Right hindlimb (tissue), 1 donor: ENCODE measurements at places on chromosomes 13 and 19.

DNA sequence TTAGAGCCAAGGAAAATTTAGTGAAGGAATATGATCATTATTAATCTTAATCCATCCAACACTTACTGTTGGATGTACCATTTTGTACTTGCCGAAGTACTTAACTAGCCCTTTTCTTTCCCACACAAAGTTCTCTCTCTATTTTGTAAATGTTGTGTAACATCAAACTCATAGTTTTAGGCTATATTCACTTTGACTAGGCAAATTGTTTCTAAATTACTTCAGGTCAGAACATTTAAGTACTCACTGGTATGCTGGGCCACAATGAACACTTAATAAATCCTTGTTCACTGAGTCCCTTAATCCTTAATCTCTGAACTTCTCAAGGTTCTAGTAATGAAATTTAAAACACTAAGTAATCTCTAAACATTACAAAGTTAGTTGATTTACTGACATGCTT, 49.3 kb upstream of the EEF1AKMT1 start:
- no peak for DNase-seq

DNA sequence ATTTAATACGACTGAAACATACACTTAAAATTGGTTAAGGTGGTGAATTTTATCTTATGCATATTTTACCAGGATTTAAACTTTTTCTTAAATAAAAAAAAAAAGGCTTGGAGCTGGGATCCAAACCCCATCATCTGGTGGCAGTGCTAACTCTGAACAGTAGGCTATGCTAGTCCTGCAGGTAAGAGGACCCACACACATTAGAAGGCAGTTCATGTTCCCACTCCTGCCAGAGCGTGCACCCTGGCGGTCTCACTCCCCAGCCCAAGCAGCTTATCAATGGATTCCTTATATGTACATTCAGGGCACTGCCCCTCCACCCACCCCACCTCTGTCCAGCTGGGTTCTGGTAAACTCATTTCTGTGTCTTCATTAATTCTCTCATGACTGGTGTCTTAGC, 31.3 kb upstream of the CEBPA start:
- DNase-seq: no peak

- no peak for DNase-seq
Observed at GRCh38 chr19:45231891-45232290, 13.3 kb downstream of the EXOC3L2 start.

GRCh38 chr19:8487137-8487851, 15.1 kb downstream of the PRAM1 start:
- no peak for DNase-seq

- no peak for DNase-seq
Observed at GRCh38 chr13:71055644-71056043, 811.4 kb downstream of the DACH1 start.

GRCh38 chr19:1856698-1857603, 6.4 kb downstream of the KLF16 start:
- peak; percentile 82 for DNase-seq

DNA sequence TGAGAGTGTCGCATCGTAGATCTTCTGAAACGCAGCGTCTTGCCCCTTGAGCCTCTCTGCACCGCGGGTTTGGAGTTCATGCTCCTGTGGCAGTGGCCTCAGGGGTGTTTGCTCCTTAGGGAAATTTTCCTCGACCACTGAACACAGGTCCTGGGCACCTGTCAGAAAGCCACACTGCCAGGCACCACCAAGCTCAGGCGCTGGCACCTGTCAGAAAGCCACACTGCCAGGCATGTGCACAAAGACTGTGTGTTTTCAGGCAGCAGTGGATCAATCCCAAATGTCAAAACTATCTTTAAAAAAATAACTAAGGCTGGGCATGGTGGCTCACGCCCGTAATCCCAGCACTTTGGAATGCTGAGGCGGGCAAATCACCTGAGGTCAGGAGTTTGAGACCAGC, 87.1 kb downstream of the ATP11A start:
- DNase-seq: peak; percentile 6

- no peak for DNase-seq
Observed at GRCh38 chr13:39189778-39190177, 151.5 kb downstream of the NHLRC3 start.

- peak; percentile 57 for DNase-seq
Observed at GRCh38 chr19:13691569-13692435, 72.5 kb upstream of the MRI1 start.

GRCh38 chr19:13133241-13133870, 15.3 kb downstream of the NACC1 start:
- no peak for DNase-seq
